ENCODE measurements at places on chromosomes 2 and 18.

GRCh38 chr2:227413371-227413770 is 25.6 kb upstream of the SCYGR1 start:
- DNase-seq: no peak

DNA sequence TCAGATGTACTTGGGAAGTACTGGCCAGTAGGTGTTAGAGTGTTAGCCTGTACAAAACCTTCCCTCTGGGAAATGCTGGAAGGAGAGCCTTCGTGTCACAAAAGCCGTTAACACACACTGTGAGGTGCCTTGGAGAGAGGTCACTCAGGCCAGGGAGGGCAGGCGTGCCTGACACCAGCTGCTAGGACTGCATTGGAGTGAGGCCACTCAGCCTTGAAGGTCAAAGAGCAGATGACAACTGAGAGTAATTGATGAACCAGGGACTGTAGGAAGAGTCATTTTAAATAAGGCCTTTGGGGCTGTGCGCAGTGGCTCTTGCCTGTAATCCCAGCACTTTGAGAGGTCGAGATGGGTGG is 45.4 kb downstream of the ASAP2 start:
- no peak for DNase-seq

GRCh38 chr2:75516378-75517360 is 44.1 kb downstream of the EVA1A start:
- DNase-seq: no peak

DNA sequence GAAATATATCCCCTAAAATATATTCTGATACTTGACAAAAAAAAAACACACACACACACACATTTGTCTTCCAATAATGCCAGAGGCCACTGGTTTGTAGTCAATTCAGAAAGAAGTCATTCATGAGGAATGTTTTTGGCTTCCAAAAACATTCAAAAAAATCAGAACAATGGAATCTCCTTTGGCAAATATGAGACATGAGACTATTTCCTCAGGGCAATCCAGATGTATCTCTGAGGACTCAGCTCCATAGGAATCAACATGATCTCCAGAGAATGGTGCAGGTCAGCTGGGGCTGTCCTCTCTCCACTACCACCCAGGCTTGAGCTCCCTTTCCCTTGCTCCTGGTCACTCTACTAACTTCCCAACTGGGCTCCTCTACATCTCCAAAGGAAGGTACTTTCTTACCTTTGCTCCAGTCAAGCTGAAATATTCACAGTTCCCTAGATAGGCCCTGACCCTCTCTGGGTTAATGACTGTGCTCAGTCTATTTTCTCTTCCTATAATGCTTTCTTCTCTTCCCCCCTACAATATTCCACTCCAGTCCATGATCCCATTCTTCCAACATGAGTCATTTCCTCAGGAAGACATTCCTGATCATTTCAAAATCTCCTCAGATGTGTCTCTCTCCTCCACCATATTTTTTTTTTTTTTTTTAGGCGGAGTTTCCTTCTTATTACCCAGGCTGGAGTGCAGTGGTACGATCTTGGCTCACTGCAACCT is 145.3 kb downstream of the C1D start:
- no peak for DNase-seq

DNA sequence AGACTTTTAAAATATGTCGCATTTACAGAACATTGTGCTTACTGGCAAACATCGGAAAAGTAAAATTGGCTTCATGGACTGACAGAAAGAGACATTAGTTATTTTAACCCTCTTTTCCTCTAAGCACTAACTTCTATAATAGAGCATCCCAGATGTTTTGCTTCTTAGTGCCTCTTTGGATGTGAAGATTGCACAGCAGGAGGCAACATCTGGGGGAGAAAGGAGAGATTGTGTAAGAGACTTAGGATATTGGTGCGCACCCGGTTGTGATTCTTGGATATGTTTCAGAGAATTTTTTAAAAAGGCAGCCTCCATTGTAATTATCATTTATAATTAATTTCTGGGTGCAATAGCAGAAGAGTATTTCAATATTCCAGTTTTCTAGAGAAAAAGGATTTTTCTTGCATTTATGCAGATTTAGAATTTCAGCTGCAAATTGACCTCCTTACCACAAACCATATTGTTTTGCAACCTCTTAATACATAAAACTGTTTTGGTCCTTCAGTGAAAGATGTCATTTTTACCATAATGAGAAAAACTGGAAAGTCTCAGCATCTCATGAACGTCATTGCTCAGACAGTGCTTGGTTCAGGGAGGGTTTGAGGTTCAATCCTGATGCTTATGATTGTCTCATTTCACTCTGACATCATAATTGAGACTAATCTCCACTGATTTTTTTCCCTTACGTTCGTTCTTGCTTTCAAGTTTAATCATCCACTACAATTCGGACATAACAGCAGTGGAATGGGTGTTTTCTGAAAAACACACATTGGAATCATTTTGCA is 404.3 kb downstream of the ZNF521 start:
- no peak for DNase-seq

GRCh38 chr2:69754633-69755032 is 12.7 kb downstream of the ANXA4 start:
- no peak for DNase-seq

GRCh38 chr2:126855606-126856005 is 43.1 kb upstream of the TEX51 start:
- no peak for DNase-seq
